ENCODE measurements at places on chromosomes 2 and 18.

DNA sequence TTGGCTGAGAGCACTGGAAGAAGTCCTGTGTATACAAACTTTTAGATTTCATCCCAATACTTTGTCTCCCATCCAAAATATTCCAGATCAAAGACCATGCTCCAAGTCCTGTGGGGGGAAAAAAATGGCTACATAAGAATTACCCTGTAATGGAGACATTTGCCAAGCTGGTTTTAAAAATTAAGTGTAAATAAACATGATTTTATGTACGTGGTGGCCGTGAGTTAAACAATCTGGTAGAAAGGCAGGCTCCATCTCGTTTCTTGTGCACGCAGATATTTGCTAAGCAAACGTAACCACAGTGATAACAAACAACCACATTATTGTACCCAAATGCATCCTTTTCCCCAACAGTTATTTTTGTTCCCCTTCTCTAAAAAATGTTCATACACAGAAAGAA, 176.4 kb downstream of the ZNF516 start:
- no peak for DNase-seq

DNA sequence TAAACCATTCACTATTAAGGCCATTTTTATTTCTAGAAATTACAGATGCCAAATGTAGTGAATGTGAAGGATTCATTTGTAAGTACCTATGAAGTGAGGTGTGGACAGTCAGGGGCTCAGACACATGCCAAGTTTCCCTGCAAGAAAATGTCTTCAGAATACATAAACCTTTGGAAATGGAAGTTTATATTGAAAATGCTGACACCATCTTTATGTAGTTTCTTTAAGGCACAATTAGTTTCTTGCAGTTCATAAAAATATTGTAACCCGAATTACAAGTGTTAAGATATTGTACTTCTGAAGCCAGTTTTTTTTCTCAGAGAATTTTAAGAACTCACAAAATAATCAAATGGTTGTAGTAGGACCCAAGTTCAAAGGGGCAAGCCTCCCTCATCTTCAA, 66.1 kb upstream of the LYPD1 start:
- no peak for DNase-seq

DNA sequence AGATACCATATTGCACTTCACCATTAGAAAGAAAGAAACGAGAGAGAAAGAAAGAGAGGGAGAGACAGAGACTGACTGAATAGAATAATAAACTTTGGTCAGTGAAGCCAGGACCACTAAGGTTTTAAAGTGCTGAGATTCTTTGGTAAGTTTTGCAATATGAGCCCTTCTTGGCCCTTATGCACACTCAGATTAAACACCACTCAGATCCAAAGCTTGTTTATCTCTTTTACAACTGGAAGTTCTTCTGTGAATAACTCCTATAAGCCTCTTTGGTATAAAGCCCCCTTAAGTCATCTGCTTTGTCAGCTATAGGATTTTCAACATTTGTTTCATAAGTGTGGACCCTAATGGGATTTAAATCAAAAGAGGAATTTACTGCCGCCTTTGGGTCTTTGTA, 40.8 kb downstream of the PID1 start:
- DNase-seq: no peak

GRCh38 chr2:33322612-33323011, 153.8 kb upstream of the RASGRP3 start:
- no peak for DNase-seq

DNA sequence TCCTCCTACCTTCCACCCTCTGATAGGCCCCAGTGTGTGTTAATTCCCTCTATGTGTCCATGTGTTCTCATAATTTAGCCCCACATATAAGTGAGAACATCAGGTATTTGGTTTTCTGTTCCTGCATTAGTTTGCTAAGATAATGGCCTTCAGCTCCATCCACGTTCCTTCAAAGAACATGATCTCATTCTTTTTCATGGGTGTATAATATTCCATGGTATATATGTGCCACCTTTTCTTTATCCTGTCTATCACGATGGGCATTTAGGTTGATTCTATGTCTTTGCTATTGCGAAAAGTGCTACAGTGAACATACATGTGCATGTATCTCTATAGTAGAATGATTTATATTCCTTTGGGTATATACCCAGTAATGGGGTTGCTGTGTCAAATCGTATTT, 46.8 kb upstream of the PDE1A start:
- no peak for DNase-seq

- no peak for DNase-seq
Observed at GRCh38 chr2:147250652-147251356, 594.0 kb upstream of the ACVR2A start.

DNA sequence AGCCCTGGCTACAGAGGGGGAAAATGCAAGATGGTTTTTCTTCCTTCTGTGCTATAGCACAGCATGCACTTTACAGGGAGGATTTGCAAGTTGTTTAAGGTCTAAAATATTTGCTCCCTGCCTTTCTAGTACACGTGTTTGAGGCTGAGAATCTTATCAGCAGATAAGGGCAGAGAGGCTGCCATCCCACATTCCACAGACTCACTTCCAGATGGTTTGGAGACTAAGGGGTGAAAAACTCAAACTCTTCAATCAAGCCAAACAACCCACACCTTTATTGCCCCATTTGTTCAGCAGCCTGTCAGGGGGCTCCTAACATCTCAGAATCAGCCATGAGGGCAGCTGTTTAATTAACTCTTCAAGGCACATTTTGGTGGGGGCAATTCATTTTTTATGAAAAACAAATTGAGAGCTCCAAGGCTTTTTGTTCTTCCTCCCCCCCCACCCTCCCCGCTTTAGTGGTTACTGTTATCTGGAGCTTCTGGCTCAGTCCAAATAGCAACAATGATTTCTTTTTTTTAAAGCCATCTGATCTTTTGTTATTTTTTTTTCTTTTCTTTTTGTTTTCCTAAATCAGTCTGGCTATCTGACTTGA, 242.6 kb upstream of the NT5C1B start:
- DNase-seq: no peak

Data from activated CD8-positive, alpha-beta memory T cell treated with anti-CD3 and anti-CD28 coated beads, Interleukin-2, amount 10 ng/mL, durations not matched to agents 7 days and 5 days (primary cell).